Frontal cortex (tissue), 4 donors: ENCODE measurements at places on chromosomes 7 and 10. TPM values are rescaled to one million over a fixed set of nuclear protein-coding genes. Genes with fewer than 3 reads are reported as not detected.
A peak's percentile ranks its signal among the peaks of the same experiment; 100 is the strongest.

The PNLIP gene
- total RNA-seq, result not detected

The GOLGA7B gene
- total RNA-seq, result 17.9 TPM

The HMX2 gene
- not detected for total RNA-seq

GRCh38 chr7:51369746-51370145 lies 53.1 kb upstream of the COBL start:
- no peak for DNase-seq

- no peak for DNase-seq
Observed at GRCh38 chr10:26839966-26840627, 20.7 kb downstream of the ABI1 start.

GRCh38 chr7:82674268-82674667 lies 230.7 kb upstream of the CACNA2D1 start:
- no peak for DNase-seq

- DNase-seq, result no peak
Observed at GRCh38 chr7:10657837-10658236, 315.8 kb upstream of the PHF14 start.

The SORBS1 gene
- total RNA-seq, result 90.5 TPM

GRCh38 chr7:121057878-121058277 lies 69.4 kb downstream of the CPED1 start:
- DNase-seq, result no peak

The SSC4D gene
- total RNA-seq, result 1.6 TPM

- no peak for DNase-seq
Observed at GRCh38 chr7:36092221-36092771, 60.8 kb upstream of the EEPD1 start.

- DNase-seq, result no peak
Observed at GRCh38 chr10:83677795-83678194, 461.5 kb upstream of the GHITM start.

DNA sequence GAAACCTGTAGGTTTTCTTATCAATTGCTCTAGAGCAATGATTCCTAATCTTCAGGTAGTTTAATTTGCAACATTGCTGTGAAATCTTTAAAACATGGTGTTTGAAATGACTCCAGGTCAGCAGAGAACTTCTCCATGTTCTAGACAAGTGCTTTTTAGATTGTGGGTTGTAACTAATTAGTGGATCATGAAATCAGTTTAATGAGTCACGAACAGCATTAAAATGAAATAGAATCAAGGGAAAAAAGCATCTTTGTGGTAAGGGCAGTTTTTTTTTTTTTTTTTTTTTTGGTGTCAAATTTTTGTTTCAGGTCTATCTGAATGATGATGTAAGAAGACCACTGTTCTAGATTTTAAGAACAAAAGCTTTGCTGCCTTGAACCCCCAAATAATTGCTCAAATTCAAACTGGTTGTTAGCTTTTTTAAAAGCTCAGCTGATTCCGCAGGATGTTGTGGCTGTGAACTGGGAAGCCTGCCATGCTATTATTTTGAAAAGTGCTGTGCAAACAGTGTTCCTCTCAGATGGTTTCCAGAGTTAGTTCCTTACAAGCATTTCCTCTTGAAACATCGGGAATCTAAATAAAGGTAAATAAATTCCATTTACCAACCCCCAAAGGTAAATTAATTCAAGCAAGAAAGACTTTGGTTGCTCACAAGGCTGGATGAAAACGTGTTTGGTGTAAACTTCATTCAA lies 13.1 kb upstream of the PDK4 start:
- no peak for DNase-seq

- no peak for DNase-seq
Observed at GRCh38 chr10:123800289-123800688, 91.3 kb downstream of the CPXM2 start.

The NPY gene
- 41.2 TPM for total RNA-seq

DNA sequence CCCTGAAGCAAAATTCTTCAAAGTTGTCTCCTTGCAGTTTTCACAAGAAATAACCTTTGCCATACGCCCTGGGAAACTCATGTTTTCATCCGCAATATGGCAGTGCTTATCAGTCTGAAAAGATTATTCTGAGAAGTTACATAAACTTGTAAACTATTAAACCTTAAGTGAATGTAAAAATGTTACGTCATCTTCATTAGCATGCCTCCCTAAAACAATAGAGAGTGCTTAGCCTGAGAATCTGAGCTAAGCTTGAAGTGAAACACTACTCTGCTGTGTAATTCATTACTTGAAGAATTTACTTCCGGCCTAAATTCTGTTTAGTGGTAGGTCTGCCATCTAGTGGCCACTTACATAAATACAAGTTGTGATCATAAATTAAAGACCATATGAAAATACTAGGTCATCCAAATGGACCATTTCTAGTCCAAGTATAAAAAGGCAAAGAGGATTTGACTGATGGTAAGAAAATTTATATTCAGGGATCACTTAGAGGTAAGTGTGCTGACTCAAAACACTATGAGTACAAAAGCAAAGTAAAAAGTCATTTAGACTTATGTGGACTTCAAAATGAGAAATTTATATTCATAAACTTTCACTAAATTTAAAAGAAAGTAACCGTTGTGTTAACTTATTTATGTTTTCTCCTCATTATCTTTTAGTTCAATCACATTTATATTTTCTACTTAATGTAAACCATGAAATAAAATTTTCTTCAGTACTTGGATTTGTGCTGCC lies 745.1 kb upstream of the LRRTM3 start:
- peak; percentile 37 for DNase-seq

DNA sequence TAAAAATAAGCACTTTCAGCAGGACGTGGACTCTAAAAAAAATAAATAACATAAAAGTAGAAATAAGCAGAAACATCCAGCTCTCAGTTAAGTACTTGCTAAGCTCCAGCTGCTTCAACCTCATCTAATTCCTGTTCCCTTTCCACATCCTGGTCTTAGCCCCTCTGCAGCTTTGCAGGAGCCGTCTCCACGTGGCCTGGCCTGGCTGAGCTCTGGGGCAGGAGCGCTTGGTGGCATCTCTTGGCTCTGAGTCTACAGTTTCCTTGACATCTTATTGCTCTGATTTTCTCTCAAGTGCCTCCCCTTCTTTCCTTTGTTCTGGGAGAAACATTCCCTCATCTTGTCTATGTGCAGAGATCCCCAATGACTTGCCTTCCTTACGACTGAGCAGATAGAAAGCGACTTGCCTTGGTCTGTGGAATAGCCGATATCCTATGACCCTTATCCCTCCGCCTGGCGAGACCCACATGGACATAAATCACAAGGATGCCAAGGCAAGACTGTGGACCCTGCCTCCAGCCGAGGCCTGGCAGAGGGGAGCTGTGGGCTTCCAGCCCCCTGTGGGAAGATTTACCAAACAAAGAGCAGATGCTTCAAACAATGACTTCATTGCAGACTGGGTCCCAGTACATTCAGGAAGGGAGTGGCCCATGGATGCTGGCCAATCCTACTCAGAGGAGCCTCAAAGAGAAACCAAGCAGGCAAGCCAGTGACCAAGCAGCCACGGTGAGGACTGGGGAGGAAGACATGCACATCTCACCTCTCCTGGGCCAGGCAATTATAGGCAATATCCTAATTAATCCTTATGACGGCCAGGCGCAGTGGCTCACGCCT lies 61.9 kb downstream of the SPOCK2 start:
- DNase-seq, result no peak

The PVRIG gene
- not detected for total RNA-seq

The TMEM196 gene
- 18.8 TPM for total RNA-seq

DNA sequence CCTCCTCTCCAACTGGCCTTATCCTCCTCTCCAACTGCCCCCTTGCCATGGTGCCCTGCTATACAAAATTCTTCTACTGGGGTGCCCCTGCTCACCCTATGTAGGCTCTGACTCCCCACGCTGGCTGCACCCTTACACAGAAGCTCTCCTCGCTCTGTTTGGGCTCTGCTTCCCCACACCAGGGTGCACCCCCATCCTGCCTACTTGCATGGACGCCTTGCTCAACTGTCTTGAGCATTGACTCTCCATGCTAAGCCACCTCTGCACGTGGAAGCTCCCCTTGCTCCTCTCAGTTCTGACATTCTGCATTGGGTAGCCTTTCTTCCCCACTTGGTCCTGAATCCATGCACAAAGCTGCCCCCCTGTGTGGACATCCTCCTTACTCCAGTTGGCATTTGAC lies 231.1 kb downstream of the GFRA1 start:
- no peak for DNase-seq

The OR13A1 gene
- total RNA-seq, result under 0.01 TPM

The CYP2C8 gene
- total RNA-seq, result 1.2 TPM
